Activated naive CD8-positive, alpha-beta T cell treated with anti-CD3 and anti-CD28 coated beads for 36 hours (primary cell): ENCODE measurements at places on chromosomes 3 and 15.

GRCh38 chr3:101813817-101814440 lies 34.9 kb downstream of the NXPE3 start:
- no peaks in the 10 kb centered on the region for H3K27me3 ChIP-seq
- peaks cover 25% of the 10 kb centered on the region for H3K36me3 ChIP-seq
- no peak for DNase-seq
- H3K4me3 ChIP-seq: no peak overlapping the region
- peak overlapping the region; percentile 4 for H3K27ac ChIP-seq

DNA sequence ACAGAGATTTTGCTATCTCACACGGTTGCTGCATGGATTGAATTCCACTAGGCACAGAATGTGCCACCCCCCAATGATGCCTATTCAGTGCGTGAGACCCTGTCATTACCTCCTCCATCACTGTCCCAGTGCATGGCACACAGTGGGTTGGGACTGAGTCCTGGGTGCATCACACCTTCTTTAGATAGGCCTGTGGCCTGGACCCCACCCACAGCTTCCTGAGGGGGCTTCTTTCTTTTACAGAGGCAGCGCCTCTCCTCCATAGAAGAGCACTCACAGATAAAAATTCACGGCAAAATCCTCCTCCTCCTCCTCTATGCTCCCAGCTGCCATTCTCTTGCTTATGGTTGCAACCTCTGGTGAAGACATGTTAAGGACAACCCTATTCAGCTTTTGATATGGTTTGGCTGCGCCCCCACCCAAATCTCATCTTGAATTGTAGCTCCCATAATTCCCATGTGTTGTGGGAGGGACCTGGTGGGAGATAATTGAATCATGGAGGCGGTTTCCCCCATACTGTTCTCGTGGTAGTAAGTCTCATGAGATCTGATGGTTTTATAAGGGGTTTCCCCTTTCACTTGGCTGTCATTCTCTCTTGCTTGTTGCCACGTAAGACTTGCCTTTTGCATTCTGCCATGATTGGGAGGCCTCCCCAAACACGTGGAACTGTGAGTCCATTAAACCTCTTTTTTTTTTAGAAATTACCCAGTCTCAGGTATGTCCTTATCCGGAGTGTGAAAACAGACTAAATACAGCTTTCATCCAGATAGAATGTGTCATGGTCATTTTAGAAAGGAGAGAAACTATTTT lies 147.6 kb downstream of the KLF13 start:
- H3K4me3 ChIP-seq: peak overlapping the region; percentile 79
- peaks cover 52% of the 10 kb centered on the region for H3K4me1 ChIP-seq
- H3K27me3 ChIP-seq: no peaks in the 10 kb centered on the region
- peak overlapping the region; percentile 95 for H3K27ac ChIP-seq
- H3K36me3 ChIP-seq: peaks cover 33% of the 10 kb centered on the region

GRCh38 chr15:74873756-74874424 lies 725 bp upstream of the SCAMP2 start:
- DNase-seq: peak; percentile 19
- H3K4me1 ChIP-seq: peaks cover 37% of the 10 kb centered on the region
- H3K4me3 ChIP-seq: peak overlapping the region; percentile 98
- H3K36me3 ChIP-seq: peaks cover 20% of the 10 kb centered on the region
- H3K27me3 ChIP-seq: no peaks in the 10 kb centered on the region

DNA sequence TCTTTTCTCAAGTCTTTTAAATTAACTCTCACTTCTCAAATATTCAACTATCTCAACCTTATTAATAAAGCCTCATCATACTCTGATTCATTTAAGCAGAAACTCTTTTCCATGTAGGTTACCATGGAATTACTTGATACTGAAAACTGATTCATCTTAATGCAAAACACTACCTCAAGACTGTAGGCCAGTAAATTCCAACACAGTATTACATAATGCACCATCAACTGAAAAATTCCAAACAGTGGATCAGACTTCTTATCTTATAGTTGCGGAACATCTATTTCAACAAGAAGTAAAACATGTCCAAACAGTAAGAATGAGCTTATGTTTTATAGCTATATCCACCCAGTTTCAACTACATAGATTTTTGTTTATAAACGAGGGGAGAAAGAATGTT lies 124.5 kb downstream of the PEAK1 start:
- H3K4me3 ChIP-seq: no peak overlapping the region
- H3K4me1 ChIP-seq: peaks cover 2% of the 10 kb centered on the region
- no peaks in the 10 kb centered on the region for H3K36me3 ChIP-seq
- H3K27me3 ChIP-seq: no peaks in the 10 kb centered on the region
- no peak for DNase-seq
- H3K27ac ChIP-seq: no peak overlapping the region

DNA sequence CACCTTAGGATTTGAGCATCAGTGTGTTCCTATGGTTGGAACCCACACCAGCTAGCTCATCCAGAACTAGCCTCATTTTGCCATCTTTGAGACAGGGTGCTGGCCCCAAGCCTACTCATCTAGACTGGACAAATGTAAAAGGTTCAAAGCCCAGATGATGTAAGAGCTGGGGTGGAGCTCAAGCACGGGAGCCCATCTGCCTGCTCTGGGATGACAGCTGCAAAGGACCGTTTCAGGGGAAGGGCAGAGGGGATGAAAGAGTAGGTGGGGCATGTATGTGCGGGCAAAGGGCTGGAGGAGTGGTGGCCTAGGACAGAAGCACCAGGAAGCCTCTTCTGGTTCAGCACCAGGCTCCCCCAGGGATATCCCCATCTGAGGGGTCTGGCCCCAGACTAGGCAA lies 15.8 kb downstream of the CLK3 start:
- H3K36me3 ChIP-seq: peaks cover 14% of the 10 kb centered on the region
- H3K27ac ChIP-seq: peak overlapping the region; percentile 10
- peaks cover 15% of the 10 kb centered on the region for H3K4me1 ChIP-seq
- no peak for DNase-seq
- no peaks in the 10 kb centered on the region for H3K27me3 ChIP-seq
- no peak overlapping the region for H3K4me3 ChIP-seq

GRCh38 chr3:156888176-156888575 lies 62.0 kb downstream of the LEKR1 start:
- H3K36me3 ChIP-seq: peaks cover 12% of the 10 kb centered on the region
- H3K27ac ChIP-seq: no peak overlapping the region
- no peaks in the 10 kb centered on the region for H3K4me1 ChIP-seq
- no peak overlapping the region for H3K4me3 ChIP-seq

- no peak for DNase-seq
- H3K27ac ChIP-seq: no peak overlapping the region
- H3K4me1 ChIP-seq: no peaks in the 10 kb centered on the region
- no peak overlapping the region for H3K4me3 ChIP-seq
Observed at GRCh38 chr3:159458010-159458409, 530.6 kb upstream of the IL12A start.

- H3K4me1 ChIP-seq: peaks cover 4% of the 10 kb centered on the region
- H3K27ac ChIP-seq: no peak overlapping the region
- H3K36me3 ChIP-seq: no peaks in the 10 kb centered on the region
- no peak overlapping the region for H3K4me3 ChIP-seq
- no peak for DNase-seq
- peaks cover 70% of the 10 kb centered on the region for H3K27me3 ChIP-seq
Observed at GRCh38 chr3:185818267-185818875, 6.5 kb downstream of the IGF2BP2 start.
